Panc1 (cell line): ENCODE measurements at places on chromosomes 2 and 18. TPM values are rescaled to one million over a fixed set of nuclear protein-coding genes. Genes with fewer than 3 reads are reported as not detected.
A peak's percentile ranks its signal among the peaks of the same experiment; 100 is the strongest.

GRCh38 chr2:196177124-196177523 lies 5.7 kb upstream of the STK17B start:
- H3K27me3 ChIP-seq, result no peaks in the 10 kb centered on the region
- no peak for DNase-seq
- no peak overlapping the region for H3K4me3 ChIP-seq
- no peak overlapping the region for H3K27ac ChIP-seq
- H3K4me1 ChIP-seq, result peaks cover 4% of the 10 kb centered on the region

The ZNF516 gene
- 28.6 TPM for total RNA-seq

DNA sequence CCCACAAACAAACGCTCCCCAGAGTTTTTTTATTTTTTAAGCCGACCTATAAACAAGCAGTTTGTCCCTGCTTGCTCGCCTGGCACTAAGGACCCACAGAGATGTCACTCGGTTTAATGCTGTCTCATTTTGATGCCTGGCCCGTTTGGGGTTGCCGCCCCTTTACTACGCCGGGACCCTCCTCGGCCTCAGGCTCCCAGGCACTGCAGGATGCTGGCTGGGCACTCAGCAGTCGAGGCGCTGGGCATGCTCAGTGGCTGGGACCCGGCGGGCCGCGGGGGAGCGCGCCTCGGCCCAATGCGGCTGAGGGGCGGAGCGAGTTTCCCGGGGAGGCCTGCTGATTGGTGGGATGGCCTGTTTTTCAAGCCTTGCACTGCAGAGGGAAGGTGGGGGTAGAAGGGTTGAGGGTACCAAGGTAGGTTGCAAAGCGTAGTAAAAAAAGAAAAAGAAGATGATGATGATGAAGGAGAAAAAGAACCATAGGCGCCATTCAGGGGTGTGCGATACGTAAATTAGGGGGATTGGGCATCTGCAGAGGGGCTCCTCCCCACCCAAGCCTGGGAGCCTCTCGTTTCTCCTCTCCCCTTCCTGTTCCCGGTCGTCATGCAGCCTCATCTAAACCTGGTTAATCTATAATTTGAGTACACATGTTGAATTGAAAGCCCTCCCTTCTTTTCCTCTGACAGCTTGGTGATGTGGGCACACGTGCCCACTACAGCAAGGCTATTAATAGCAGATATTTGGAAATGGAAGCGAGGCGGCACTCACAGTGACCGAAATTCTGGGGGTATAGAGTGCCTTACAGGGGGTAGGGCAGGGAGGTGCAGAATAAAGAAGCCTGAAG lies 1.5 kb upstream of the IRS1 start:
- no peak for DNase-seq
- peak overlapping the region; percentile 96 for H3K27ac ChIP-seq
- peaks cover 14% of the 10 kb centered on the region for H3K4me1 ChIP-seq
- H3K27me3 ChIP-seq, result no peaks in the 10 kb centered on the region
- H3K4me3 ChIP-seq, result peak overlapping the region; percentile 73

DNA sequence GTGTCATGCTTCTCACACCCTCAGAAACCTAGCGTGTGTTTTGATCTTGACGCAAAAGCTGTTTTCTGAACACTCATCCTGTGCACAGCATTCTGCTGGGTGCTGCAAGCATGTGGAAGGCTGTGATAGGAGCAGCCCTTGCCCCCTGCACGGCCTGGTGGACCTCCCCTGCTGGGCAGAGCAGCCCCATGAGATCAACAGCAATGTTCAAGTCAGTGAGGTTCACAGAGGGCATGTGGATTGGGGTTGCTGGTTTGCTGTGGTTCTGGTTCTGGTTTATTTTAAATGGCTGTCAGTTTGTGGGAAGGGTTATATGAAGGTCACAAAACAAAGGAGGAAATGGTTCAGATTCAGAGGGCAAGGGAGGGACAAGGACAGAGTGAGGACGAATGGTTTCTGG lies 71.3 kb downstream of the SOWAHC start:
- no peaks in the 10 kb centered on the region for H3K36me3 ChIP-seq
- H3K27me3 ChIP-seq, result no peaks in the 10 kb centered on the region
- H3K4me3 ChIP-seq, result no peak overlapping the region
- H3K4me1 ChIP-seq, result no peaks in the 10 kb centered on the region
- no peak for DNase-seq

- no peaks in the 10 kb centered on the region for H3K27me3 ChIP-seq
- no peak overlapping the region for H3K4me3 ChIP-seq
- H3K36me3 ChIP-seq, result no peaks in the 10 kb centered on the region
- DNase-seq, result no peak
- no peaks in the 10 kb centered on the region for H3K4me1 ChIP-seq
These were observed 56.0 kb upstream of the LRPPRC start for GRCh38 chr2:44051593-44052347.

The PLB1 gene
- 0.80 TPM for total RNA-seq

The POU3F3 gene
- total RNA-seq, result 0.36 TPM

The ZNF532 gene
- 49.8 TPM for total RNA-seq
